Mammary epithelial cell (primary cell): ENCODE measurements at places on chromosomes 7 and 10. TPM values are rescaled to one million over a fixed set of nuclear protein-coding genes. Genes with fewer than 3 reads are reported as not detected.
A peak's percentile ranks its signal among the peaks of the same experiment; 100 is the strongest.

GRCh38 chr7:133950855-133951254 is 176.3 kb upstream of the LRGUK start:
- no peak for DNase-seq

GRCh38 chr10:59234194-59234593 is 57.8 kb downstream of the PHYHIPL start:
- no peak for DNase-seq

Gene DPCD
- 57.6 TPM for polyA plus RNA-seq

DNA sequence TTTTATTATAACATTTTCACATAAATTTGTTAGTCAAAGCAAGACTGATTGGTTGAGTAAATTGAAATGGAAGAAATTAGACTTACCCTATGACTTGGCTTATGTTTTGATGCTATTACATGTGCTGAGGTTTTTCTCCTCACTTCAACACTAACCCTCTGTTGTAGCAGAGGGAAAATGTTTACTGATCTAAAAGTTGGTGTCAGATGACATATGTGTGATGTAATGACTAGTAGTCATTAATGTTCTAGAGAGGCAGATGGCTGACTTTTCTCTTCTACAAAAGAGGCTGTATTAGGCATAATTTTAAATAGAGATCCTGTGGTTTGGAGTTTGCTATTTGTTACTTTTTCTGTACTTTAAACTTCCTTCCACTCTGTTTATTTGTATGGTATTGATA is 266.0 kb downstream of the BBS9 start:
- no peak for DNase-seq

- DNase-seq = no peak
Measured at GRCh38 chr7:73730485-73730884, 8.1 kb downstream of the ABHD11 start.

- peak; percentile 31 for DNase-seq
Measured at GRCh38 chr7:137342828-137343261, 688 bp downstream of the PTN start.

DNA sequence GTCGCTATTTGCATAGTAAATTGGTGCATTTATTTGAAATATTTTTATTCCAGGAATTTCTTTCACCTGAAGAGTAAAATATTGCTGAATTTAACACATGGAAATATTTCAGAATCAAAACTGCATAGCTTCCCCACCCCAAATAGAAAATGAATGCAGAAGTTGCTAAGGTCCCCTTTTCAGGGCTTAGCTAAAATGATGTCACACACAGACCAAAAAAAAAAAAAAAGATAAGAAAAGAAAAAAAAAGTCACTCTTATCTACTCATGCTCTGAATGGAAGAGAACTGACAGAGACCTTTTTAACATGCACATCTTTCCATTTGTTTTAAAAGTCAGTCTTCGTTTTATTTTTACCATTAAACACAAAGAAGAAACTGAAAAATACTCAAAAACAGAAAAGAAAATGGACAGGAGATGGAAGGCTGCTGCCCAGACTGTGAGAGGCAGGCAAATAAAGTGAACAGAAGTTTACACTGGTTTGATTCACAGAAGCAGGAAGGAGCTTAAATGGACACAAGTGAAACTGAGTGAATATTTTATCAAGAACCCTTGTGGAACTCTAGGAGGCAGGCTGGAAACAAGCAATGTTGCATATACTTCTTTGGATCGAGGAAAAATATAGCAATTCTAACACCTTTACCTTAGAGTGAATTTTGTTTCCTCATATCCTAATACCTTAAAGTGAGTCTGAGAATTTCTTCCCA is 32.0 kb downstream of the PSMC2 start:
- no peak for DNase-seq

DNA sequence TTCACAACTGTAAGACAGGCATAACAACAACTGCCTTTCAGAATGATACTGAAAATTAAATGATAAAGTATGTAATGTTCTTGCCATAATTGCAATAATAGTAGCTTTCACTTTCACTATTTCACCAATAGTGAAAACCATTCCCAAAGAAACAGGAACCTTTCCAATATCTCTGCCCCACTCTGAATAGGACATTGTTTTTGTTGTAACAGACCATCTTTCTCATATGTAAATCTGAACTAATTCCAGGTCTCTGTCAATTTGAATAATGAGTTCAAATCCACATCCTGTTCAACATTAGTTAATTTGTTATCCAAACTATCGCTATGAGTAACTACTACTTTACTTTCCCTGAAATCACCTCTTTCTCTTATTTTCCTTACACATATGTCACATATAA is 148.0 kb downstream of the LRRN3 start:
- peak; percentile 3 for DNase-seq

Gene NKX2-3
- polyA plus RNA-seq = not detected

- no peak for DNase-seq
Measured at GRCh38 chr7:80731281-80731680, 92.8 kb downstream of the CD36 start.

Gene VGF
- polyA plus RNA-seq = 0.08 TPM

Gene HOXA10
- 0.18 TPM for polyA plus RNA-seq

Gene DGKB
- polyA plus RNA-seq = not detected

GRCh38 chr7:139791316-139791715 is 13.5 kb upstream of the HIPK2 start:
- no peak for DNase-seq

GRCh38 chr10:122514045-122514840 is 46.3 kb upstream of the DMBT1 start:
- DNase-seq = peak; percentile 21

Gene PRRT4
- 0.26 TPM for polyA plus RNA-seq

DNA sequence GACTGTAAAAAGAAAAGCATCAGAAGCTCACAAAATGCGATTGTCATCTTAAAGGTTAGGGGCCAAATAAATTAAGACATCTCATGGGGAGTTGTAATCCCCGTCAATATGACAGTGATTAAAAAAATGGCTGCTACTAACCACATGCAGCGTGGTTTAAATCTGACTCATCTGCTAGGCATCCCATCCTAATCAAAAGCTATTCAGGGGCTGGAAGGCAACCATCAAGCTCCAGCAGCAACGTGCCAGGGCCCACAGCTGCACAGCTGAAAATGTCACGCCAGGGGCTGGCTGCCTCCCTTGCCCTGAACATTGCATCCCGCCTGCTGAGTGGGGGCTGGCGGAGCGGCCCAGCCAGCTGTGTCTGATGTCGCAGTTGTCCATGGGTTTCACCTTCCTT is 66.3 kb upstream of the FRMD4A start:
- DNase-seq = peak; percentile 84

GRCh38 chr10:83995738-83996331 is 143.5 kb upstream of the GHITM start:
- no peak for DNase-seq

DNA sequence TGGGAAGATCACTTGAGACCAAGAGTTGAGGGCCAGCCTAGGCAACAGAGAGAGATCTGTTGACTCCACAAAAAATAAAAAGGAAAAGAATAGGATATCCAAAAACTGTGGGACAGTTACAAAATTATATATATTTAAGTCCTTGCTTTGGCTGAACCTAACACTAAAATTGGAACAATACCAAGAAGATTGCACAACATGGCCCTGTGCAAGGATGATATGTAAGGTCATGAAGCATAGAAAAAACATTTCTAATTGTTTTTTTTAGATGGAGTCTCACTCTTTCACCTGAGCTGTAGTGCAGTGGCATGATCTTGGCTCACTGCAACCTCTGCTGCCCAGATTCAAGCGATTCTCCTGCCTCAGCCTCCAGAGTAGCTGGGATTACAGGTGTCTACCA is 139.0 kb downstream of the TPST1 start:
- DNase-seq = peak; percentile 61

DNA sequence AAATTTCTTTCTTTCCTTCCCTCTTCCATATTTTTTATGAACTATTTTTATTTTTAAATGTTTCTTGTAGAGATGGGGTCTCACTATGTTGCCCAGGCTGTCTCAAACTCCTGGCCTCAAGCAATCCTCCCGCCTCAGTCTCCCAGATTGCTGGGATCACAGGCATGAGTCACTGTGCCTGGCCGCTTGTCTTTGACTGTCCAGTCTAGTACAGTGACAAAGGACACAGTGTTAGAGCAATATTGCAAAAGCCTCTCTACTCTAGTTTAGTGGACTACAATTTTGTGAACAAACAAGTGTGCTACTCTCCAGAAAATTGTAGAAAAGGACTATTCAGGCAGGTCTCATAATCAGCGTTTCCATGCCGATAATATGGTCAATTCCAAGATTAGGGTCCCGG is 11.0 kb downstream of the CPA4 start:
- DNase-seq = no peak

Gene CCDC7
- 0.46 TPM for polyA plus RNA-seq

Gene LGI1
- polyA plus RNA-seq = not detected

- no peak for DNase-seq
Measured at GRCh38 chr10:67200913-67201564, 275.2 kb downstream of the LRRTM3 start.

Gene RTKN2
- 1.4 TPM for polyA plus RNA-seq

Gene HTR5A
- not detected for polyA plus RNA-seq

- DNase-seq = no peak
Measured at GRCh38 chr10:64102264-64102633, 581.0 kb downstream of the REEP3 start.

Gene BNIP3
- 102 TPM for polyA plus RNA-seq

DNA sequence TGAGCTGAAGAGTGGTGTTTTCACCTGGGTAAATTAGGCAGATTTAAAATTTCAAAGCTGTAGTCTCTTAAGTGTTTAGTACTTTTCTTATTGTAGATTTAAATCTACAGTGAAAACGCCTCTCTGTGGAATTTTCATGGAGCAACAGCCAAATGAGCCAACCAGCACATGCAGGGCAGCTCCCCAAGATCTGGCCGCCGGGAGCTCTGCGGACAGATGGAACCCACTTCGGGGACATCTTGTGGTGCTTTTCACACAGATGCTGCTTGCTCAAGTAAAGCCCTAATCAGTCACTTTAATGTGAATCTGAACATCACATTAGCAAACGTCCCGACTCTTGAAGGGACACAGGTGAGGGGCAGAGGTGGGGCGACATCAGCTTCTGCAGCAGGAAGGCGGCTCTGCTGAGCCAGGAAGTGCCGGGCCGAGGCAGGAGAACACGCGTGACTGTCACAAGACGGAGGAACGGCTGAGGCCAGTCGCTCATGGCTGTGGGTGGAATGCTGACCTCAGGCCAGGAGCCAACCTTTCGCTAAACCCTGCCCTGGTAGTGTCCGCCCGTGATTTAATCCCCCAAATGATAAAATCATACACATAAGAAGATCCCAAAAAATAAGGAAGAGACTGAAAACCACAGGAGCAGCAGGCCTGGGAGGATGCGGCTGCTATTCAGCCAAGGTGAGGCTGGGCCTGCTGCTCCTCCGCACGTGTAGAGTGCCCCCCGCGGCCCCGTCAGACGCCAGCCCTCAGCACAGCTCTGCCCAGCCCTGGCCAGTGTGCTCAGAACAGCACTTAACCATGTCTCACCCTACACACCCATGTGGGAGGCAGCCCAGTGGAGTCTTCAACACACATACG is 256.8 kb downstream of the ZMYND11 start:
- no peak for DNase-seq

- peak; percentile 89 for DNase-seq
Measured at GRCh38 chr7:155258226-155258560, 39.5 kb upstream of the INSIG1 start.

DNA sequence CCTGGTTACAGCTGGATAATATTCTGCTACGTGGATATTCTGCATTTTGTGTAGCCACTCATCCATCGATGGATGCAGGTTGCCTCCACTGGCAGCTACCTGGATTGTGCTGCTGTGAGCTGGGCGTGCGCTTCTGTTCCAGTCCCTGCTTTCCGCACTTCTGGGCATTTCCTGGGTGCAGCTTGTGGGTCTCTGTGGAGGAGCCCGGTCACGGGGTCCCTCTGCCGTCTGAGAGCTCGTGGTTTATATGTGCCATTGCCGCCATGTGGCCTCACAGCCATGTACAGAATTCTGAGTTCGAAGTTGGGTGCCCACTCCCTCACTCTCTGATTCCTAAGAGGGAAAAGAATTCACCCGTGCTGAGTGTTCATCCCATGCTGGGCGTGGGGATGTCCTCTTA is 38.3 kb downstream of the JAKMIP3 start:
- DNase-seq = no peak

DNA sequence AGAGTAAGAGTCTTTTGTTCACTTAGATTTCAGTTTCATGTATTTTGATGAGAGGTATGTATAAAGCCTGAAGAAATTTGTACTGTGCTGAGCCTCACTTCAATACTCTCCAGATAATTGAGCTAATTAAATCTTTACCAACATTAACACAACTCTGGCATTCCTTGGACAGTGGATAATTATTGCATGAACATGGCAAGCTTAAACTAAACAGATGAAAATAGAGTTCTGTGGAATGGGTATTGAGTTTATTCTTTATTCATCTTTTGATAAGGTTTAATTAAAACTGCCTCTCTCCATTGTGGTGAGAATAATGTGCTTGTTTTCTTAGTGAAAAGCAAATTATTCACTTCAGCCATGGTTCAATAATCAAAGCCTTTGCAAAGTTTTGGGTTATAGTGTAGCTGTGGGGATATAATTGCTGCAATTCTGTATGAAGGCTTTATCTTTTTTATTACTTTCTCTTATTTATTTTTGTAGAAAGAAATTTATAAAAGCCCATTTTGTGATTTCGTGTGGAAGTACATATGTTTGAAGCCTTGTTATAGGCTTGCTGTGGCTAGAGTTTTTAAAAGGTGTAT is 126.4 kb upstream of the FZD1 start:
- no peak for DNase-seq
